ENCODE measurements at places on chromosomes 1 and 21.

- DNase-seq, result peak; percentile 43
Observed at GRCh38 chr1:31753707-31754349, 10.3 kb downstream of the ADGRB2 start.

- no peak for DNase-seq
Observed at GRCh38 chr1:38718031-38718430, 141.5 kb downstream of the RRAGC start.

DNA sequence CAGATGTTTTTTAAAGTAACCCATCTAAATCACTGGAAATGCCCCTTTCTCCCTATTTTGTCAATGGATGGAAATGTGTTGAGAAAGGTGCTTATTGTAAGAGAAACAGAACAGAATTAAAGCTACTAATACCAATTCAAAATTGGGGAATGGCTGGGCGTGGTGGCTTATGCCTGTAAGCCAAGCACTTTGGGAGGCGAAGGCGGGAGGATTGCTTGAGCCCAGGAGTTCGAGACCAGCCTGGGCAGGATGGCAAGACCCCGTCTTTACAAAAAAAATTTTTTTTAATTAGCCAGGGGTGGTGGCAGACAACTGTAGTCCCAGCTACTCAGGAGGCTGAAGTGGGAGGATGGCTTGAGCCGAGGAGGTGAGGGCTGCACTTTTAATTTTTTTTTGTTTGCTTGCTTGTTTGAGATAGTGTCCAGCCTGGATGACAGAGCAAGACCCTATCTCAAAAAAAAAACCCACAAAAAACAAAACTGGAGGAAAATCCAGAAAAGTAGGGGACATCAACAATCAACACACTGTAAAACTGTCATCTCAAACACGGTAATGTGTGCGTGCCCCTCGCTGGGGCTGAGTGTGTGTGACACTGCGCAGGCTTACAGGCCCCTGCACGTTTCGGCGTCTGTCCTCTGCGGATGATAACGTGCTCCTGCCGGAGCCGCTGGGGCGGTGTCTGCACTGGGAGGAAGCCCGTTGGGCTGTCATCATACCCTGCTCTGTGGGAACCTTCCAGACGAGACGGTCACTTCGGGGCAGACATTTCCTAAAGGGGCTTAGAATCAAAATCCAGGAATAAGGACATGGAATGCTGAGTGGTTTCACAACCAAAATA is 11.6 kb upstream of the POFUT2 start:
- no peak for DNase-seq

- no peak for DNase-seq
Observed at GRCh38 chr1:69747207-69747606, 179.5 kb downstream of the LRRC7 start.

DNA sequence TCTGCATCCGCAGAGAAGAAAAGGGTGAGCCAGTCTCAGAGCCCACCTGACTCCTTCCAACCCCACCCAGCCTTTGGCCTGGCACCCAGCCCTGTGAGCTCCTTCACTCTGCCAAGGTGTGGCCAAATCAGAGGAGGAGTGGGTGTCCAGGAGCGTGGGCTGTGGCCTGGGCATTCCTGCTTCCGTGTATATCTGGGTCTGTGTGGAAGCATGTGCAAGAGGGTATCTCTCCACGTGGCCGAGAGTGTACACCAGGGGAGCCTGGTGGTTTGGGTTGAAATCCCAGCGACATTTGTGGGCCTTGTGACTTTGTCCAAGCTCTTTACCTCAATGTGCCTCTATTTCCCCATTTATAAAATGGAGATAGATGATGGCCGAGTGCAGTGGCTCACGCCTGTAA is 29.8 kb downstream of the CDCP2 start:
- no peak for DNase-seq

GRCh38 chr1:243287652-243288051 is 31.8 kb downstream of the SDCCAG8 start:
- DNase-seq, result no peak

DNA sequence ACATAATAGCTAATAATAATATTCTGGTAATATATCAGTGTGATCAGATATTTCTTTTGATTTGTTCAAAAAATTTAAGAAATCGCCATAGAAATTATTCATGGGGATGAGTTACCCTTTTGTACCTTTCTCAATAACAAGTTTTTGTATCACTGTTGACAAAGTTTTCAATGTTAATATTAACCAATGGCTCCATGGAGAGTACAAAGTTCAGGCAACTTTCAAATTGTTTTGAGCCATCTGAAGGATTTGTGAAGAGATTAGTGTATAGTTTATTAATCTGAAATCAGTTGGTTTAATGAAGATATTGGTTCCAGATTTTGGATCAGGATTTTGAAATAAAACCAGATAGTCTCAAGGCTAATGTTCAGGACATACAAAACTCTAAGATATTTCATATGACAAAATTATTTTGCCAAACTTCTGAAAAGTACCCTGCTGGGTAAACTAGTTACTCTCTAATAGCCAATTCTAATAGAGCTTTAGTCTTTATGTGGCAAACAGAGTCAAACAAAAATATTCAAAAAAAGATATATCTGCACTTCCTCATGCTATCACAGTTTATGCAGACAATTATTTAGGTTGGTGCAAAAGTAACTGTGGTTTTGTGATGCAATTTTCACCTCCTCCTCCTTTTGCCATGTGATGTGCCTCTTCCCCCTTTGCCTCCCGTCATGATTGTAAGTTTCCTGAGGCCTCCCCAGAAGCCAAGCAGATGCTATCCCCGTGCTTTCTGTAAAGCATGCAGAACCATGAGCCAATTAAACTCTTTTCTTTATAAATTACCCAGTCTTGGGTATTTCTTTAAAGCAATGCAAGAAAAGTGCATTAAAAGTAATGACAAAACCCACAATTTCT is 1105.0 kb downstream of the PLA2G4A start:
- DNase-seq, result no peak

DNA sequence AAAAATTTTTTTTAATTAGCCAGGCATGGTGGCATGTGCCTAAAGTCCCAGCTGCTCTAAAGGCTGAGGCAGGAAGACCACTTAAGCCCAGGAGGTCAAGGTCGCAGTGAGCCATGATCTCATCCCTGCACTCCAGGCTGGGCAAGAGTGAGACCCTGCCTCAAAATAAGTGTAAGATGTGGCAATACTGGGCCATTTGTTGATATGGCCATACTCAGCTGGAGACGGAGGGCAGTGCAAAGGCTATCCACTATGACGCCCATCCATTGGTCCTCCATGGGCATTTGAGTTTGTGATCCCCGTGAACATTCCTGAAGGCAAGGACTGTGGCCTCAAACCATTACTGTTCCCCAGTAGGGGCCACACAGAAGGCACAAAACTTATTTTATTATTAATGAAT is 1.5 kb downstream of the CASP9 start:
- no peak for DNase-seq

DNA sequence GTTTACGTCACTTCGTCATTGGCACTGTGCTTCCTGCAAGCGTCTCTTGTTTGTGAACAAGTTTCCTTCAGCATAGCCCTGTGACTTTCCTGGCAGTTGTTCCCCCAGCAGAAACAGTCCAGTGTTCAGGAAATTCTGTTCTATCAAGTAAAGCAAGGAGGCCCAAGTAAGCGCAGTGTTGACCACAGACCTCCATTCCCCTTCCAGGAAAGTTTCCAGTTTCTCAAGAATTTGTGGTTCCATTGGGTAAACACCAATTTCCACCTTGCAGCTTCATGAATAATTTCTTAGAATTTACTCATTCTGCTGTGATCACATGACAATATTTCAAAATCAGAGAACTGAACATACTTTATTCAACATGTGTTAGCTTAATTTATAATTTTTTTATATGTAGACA is 88.5 kb upstream of the ETV3 start:
- no peak for DNase-seq

DNA sequence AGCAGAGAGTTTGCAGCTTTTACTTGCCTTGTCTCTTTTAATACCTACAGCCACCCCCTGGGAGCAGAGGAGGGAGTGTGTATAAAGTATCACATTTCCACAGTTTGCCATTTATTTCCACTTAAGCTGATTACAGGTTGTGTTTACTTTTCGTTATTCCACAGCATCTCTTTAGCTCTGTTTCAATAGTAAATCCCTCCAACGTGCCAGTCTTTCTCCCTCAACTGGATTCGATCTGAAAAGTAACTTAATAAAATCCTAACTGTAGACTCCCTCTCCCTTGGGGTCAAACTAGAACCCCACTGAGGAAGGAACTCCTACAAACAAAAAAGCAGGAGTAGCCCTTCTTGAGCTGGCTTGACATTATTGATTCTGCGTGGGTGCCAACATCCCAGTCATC is 3.1 kb upstream of the FCGR2A start:
- no peak for DNase-seq

DNA sequence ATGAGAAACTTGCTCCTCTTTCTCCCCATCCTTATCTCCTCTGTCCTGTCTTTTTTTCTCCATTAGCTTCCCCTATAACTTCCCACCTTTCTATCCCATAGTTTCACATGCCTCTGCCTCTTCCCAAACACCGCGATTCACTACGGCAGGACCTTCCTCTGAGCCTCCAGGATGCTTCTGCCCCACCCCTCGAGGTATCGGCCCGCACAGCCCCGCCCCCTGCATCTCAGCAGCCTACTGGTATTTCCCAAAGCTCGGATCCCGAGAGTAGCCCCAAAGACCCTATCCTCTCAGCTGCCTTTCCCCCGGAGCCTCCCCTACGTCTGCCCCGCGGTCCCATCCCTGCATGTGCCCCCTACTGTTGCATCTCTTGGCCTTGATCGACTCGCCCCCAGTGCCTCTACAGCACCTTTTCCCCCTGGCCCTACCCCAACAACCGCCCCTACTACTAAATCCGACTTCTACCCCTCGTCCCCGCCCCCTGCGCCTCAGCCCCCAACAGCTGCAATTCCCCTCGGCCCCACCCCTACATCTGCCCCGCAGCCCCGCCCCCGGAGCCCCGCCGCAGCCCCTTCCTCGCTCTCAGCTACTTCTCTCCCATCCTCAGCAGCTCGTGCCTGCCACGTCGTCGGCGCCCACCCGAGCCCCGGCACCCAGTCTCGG is 512 bp downstream of the PIAS3 start:
- DNase-seq, result peak; percentile 62

DNA sequence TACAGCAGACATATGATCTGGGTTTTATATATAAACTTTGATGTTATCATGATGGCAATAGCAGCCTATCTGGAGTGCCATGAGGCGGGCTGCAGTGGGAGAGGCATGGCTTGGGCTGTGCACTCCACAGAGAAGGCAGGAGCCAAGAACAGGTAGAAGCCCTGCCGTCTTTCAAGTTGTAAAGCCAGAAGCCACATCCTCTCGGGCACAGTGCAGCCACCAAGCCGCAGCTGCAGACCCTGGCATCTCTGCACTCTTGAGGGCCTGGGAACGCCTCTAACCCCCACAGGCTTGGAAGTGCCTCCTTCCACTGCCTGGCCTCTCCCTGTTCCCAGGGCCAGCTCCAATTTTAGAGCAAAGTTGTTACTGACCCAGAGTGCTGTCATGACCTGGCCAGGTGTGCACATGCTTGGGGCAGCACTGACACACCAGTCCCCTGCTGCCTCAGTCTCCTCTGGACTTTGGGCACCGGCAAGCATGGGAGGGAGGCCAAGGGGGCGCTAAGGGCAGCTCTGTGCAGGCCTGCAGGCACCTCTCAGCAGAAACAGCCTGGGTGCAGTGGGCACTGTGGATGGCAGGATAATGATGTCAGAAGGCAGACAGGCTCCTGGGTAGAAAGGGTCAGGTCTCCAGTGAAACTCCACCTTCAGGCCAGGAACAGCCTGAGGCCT is 1619.8 kb upstream of the PRMT6 start:
- DNase-seq, result no peak

GRCh38 chr21:39918558-39918957 is 51.3 kb downstream of the PCP4 start:
- DNase-seq, result no peak

GRCh38 chr1:47859092-47859743 is 138.0 kb downstream of the TRABD2B start:
- no peak for DNase-seq

DNA sequence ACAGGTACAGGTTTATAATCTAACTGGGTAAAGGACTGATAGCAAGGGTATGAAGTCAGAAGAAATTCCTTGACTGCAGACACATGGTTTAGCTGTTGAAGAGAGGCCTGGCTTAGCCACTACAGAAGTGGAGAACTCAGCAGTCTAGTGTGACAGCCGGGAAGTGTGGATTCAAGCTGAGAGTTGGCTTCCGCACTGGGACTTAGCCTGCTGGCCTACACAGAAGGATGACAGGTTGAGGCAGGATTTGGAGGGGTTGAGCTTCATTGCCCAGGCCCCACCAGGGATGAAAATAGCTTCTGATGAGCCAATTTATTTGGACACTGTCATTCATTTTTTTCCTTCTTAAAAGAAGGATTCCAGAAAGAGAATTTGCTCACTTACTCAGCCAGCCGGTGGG is 284.4 kb downstream of the PCP4 start:
- DNase-seq, result no peak

DNA sequence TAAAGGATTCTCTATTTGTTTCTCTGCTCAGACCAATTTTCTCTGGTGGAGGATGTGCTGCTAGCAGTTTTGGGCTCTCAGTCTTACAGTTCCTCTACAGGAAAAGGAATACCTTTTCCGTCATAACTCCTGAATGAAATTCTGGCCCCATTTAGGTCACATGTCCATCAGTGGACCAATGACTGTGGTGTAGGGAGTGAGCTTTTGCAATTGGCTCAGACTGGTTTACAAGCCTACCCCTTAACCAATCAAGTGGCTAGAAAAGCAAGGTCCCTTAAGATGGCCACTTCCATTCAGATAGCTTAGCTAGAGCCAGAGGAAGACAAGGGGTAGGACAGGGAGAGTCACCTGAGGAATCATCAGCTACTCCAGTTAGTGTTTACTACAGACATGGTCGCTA is 16.4 kb upstream of the ZNF281 start:
- no peak for DNase-seq

DNA sequence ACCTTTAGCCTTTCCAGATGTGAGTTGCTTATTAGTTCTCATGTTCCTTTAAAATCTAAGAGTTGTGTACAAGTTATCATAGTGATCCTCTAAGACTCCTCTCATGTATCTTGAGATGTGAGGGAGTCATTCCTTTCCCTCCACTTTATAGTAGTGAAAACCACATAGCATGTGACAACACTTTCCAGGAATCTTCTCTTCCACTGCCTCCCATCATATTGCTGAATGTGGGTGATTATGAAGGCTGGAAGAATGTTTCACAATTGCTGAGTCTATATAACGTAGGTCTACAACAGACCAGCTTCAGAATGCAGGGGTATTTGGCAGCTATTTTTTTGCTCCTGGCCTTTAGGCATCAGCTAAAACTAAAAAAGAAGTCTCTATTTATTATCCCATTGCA is 44.7 kb upstream of the LRRC7 start:
- no peak for DNase-seq

DNA sequence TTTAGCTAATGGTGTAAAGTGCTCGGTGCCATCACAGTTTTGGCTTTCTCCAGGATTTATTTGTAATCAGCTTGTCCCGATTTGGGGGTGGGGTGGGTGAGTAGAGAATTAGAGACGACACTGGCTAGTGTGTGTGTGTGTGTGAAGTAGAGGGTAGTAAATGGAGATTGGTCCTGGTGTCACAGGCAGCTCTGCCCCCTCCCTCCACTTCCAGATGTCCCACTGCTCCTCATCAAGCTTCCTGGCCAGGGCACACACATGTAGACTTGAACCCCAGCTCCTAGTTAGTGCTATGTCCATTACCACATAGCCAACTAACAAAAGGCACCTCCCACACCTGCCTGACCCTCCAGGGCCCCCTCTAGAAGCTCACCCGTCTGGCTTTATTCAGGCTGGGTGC is 3.2 kb downstream of the TRNP1 start:
- DNase-seq, result no peak

Data from NCI-H510A (cell line).